ENCODE measurements at places on chromosomes 7 and 10.
A peak's percentile ranks its signal among the peaks of the same experiment; 100 is the strongest.

- no peak for DNase-seq
Measured at GRCh38 chr7:3953133-3953532, 652.1 kb downstream of the SDK1 start.

- no peak for DNase-seq
Measured at GRCh38 chr10:70756700-70757360, 28.3 kb downstream of the TBATA start.

- no peak for DNase-seq
Measured at GRCh38 chr7:44324481-44325200, 753 bp downstream of the CAMK2B start.

GRCh38 chr7:147380926-147381325 is 1209.6 kb upstream of the C7orf33 start:
- no peak for DNase-seq

GRCh38 chr7:1123715-1124114 is 35.8 kb downstream of the GPER1 start:
- DNase-seq: no peak

GRCh38 chr10:130463876-130464364 is 327.7 kb downstream of the GLRX3 start:
- DNase-seq: no peak

- DNase-seq: peak; percentile 21
Measured at GRCh38 chr10:11293332-11293731, 275.7 kb downstream of the CELF2 start.

DNA sequence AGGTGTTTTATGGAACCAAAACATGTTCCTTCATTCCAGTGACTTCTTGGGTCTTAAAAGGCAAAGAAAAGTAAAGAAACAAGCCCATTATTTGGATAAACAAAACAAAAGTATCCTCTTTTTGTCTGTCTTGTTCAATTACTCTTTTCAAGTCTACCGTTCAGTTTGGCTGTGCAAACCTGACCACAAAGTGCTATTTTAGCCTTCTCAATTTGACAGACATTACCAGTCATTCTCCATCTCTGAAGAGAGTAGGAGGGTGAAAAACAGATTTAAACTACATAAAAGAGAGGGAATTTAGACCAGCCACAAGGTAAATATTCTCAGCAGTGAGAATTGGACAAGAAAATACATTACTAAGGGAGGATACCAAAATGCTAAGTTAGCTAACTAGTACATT is 145.2 kb downstream of the GRM3 start:
- DNase-seq: no peak

DNA sequence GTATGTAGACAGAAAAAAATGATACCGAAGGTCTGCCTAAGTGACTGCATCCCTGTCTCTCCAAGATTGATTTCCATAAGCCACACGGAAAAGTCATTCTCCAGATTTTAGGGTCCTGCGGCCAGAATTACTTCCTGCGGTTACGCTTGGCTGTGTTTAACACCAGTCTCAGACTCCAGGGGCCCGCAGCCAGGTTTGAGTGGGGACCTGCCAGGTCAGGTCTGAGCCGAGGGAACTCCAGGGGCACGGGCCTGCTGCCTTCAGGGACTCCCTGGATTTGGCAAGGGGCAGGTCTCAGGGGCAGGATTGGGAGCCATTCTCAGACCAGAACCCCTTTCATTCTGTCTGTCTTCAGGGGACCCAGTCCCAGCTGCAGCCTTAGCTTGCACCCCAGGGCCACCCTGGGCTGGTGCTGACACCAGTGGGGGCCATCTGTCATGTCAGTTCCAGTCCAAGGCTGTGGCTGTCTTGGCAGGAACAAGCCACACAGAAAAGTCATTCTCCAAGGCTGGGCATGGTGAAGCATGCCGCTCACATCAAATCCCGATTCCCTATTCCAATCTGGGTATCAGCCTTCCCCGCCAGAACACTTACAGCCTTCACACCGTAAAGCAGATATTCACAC is 39.0 kb downstream of the TMEM120A start:
- DNase-seq: no peak

- DNase-seq: no peak
Measured at GRCh38 chr10:132251928-132252327, 55.8 kb downstream of the STK32C start.

DNA sequence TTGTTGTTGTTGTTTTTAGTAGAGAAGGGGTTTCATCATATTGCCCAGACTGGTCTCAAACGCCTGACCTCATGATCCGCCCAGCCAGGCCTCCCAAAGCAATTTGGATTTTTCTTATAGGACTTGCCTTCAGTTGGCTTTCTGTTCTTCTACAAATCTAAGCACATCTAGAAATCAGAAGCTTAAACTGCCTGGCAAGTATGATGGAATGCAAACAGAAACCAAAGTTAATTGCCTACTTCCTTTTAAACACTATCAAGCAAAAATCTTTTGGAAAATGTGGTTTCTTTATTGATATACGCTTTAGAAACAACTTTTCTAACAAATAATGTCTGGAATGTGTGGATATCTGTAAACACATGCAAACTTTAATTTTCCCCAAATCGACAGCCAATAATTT is 64.9 kb downstream of the USP6NL start:
- DNase-seq: no peak

GRCh38 chr10:87803328-87803727 is 14.7 kb downstream of the ATAD1 start:
- no peak for DNase-seq

- DNase-seq: peak; percentile 71
Measured at GRCh38 chr7:45923290-45923689, 2.2 kb upstream of the IGFBP3 start.

GRCh38 chr10:89522463-89522862 is 12.9 kb downstream of the SLC16A12 start:
- DNase-seq: no peak

GRCh38 chr10:70607936-70608335 is 5.4 kb upstream of the PRF1 start:
- no peak for DNase-seq

DNA sequence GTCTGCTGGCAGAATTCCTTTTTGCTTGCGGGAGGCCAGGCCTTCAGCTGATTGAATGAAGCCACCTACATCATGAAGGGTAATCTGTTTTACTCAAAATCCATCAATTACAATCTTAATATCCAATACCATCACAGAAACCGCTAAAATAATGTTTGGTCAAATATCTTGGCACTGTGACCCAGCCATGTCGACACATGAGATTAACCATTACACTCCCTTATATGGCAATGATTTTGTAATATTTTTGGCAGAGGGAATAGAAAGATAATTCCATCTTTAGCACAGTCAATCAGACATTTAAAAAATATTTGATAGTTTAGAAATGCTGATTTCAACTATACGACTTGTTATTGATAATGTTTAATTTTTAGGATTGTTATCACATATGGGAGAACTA is 36.5 kb upstream of the SLC39A12 start:
- DNase-seq: no peak

DNA sequence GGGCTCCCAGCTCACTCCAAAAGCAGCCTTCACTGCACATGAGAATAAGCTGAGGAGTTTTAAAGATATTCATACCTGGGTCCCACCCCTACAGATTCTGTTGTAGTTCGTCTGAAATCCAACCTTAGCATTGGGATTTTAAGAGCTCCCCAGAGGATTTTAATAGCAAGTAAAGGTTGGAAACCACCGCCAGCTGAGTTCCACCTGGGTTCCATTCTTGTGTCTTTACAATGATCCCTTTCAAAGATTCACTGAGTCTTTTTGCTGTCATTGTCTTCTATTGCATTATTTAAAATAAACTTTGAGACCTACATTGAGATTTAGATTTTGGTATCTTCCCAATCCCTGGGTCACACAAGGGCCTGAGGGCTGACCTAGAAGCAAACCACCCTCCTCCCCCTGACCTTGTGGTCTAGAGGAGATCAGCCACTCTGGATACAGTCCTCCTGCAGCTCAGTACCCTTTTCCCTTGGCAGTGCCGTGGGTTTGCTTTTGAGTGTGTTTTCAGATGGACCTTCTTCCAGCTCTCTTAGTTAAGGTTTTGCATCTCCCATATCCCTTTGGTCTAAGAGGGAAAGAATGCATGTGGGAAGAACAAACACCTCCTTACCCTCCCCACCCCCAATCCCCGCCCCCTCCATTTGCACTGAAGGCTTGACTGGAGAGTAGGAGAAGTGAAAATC is 22.6 kb upstream of the SIRT1 start:
- DNase-seq: no peak

GRCh38 chr10:46226232-46226631 is 60.6 kb upstream of the ANTXRL start:
- no peak for DNase-seq

DNA sequence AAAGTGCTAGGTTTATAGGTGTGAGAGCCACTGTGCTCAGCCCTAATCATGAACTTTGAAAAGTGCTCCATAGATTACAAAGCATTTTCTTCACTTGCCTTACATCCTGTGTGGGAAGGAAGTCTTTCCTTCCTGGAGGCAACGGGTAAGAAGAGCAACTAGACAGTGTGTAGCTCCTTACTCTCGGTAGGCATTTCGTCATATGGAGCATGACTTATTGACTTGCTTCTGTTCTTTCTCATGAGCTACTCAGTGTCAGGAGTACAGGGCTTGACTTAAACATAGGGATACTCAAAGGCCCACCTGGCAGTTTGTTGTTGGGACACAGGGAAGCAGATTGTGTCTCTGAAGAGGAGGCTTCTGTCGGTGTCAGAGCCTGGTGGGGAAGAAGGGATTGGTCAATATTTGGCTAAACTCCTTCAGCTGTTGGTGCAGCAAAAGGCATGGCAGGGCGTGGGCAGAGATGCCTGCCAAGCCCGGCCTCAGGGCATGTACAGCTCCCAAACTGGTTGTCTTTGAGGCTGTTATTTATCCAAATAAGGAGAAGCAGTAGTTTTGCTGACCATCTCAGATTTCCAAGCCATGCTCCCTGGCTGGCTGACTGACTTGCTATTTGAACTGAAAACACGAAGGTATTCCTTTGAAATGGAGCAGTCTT is 248.9 kb downstream of the KIAA1217 start:
- DNase-seq: no peak

DNA sequence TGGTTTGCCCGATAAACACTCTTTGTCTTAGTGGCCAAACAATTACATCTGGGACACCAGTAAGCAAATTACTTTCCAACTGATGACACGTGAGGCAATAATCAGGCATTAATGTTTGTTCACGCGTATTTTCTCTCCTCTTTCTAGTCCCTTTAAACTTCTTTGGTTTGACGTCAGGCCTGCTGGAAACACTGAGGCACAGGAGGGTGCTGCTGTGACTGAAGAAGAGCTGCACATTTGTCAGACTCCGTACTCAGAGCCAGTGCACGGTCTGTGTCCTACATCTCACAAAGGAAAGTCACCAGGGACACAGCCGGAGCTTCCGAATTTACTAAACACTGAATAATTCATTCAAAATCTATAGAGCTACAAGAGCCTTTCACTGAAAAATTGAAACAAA is 57.6 kb upstream of the ANAPC16 start:
- DNase-seq: no peak

- no peak for DNase-seq
Measured at GRCh38 chr7:94375691-94376090, 19.0 kb upstream of the COL1A2 start.

DNA sequence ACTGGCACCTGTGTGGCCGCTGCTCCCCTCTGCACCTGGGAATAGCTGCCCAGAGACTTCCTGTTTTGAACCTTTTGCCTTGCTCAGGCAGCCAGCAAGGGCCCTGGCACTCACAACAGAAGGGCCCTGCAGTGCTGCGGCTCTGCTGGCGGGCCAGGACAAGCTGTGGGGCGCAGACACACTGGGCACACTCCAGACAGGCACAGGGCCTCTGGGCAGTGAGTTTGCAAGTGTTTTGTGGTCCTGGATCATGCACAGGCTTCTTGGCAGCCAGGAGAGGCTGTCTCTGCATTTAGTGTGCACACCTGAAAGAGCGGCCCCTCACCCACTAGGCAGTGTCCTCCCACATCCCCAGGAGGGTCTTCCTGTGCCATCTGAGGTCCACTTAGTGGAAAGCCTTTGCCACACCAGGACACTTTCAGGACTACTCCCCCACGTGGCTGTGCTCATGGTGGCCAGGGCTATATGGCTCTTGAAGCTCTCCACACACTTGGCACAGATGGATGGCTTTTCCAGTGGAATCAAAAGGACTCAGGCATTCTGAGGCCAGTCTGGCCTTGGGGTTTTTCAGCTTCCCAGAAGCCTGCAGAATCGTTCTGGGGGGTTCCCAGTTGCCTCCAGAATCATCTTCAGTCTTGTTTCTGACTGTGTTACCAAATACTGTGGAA is 5.0 kb upstream of the ATP6V0E2 start:
- DNase-seq: no peak

DNA sequence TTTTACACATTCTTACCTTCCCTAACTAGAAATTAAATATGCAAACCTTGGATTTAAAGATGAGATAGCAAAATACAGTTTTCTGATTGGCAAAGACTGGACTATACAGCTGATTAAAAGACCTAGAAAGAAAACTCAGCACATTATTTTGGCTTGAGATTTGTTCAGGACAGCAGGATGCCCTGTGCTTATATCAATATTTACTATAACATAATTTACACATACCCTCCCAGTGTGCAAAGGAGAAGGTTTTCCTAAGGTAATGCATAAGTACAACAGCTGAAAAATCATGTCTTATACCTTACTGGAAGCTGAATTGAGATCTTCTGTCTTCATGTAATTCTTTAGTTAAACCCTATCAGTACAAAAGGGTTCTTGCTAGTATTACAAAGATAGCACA is 458.6 kb downstream of the PARD3 start:
- no peak for DNase-seq

GRCh38 chr7:99406557-99406956 is 1.8 kb downstream of the PDAP1 start:
- DNase-seq: no peak

DNA sequence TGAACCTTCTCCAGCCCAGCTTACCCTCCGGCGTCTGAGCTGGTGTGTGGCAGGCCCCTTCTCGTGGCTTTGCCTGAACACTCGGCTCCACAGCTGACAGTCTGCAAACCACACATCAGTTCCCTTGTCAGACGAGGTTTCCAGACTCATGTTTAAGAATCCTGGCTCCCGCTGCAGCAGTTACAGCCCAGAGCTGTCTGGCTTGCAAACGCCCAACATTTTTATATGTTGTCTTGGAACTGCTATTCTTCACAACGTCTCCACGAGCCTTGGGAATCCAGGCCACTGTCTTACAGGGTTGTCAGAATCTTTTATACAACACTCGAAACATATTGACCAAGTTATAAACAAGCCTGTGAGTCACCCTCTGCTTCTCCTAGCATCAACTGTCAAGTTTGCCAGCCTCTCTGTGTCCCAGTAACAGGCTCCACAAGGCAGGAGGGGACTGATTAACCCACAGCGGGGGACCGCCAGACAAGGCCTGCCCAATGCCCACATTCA is 68.1 kb downstream of the TNS3 start:
- DNase-seq: no peak

DNA sequence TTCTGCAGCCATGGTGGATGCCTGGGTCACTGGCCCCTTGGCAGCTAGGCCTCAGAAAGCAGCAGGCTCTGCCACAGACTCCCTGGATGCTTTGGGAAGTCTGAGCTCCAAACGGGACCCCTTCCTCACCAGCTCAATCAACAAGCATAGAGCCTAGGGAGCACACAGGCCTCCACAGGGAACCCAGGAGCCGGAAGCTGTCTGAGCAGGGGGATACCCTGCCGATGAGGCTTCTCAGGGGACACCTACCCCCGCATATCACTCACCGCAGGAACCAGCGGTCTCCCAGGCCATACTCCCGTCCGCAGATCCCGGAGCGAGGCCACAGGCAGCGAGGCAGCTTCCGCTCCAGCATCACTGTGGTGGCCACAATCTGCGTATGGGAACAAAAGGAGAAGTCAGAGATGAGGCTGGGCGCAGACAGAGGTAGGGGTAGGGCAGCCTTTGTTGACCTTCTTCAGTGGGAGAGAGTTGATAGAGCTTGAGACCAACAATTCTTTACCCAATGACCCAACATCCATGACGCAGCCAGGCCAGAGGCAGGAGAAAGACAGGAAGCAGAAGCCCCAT is 13.4 kb downstream of the TRPV6 start:
- DNase-seq: no peak

- DNase-seq: peak; percentile 66
Measured at GRCh38 chr10:123967626-123968243, 76.1 kb upstream of the CPXM2 start.
